Eye (tissue), 1 donor: ENCODE measurements at places on chromosomes 12 and 14.

- no peak for DNase-seq
Observed at GRCh38 chr12:6500466-6500865, 6.6 kb downstream of the NCAPD2 start.

- no peak for DNase-seq
Observed at GRCh38 chr12:60451457-60451856, 855.6 kb downstream of the SLC16A7 start.

- DNase-seq, result no peak
Observed at GRCh38 chr12:108621161-108621560, 12.5 kb downstream of the SELPLG start.

GRCh38 chr12:31228811-31229792 is 96.8 kb downstream of the SINHCAF start:
- no peak for DNase-seq

- peak; percentile 79 for DNase-seq
Observed at GRCh38 chr14:100246809-100247428, 8.0 kb downstream of the YY1 start.
